ENCODE measurements at places on chromosomes 13 and 19.
A peak's percentile ranks its signal among the peaks of the same experiment; 100 is the strongest.

DNA sequence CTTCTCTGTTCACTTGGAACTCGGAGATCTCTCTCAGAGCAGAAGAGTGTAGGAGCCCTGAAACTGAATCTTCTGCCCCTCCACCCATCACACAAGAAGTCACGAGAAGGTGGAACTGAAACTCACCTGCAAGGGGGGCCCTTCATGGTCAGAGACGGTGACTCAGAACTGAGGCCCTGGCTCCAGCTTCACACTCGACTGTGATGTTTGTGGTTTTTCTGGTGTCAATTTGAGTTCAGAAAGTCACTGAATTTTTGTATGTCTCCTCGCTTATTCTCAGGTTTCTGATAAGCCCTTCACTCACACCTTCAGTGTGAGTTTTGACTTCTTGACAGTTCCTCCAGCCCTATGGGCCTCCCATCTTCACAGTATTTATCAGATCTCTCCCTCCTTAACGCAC lies 23.1 kb downstream of the SIGLEC5 start:
- no peak for DNase-seq

- DNase-seq = no peak
These were observed 4.7 kb downstream of the EEF2 start for GRCh38 chr19:3980353-3981251.

DNA sequence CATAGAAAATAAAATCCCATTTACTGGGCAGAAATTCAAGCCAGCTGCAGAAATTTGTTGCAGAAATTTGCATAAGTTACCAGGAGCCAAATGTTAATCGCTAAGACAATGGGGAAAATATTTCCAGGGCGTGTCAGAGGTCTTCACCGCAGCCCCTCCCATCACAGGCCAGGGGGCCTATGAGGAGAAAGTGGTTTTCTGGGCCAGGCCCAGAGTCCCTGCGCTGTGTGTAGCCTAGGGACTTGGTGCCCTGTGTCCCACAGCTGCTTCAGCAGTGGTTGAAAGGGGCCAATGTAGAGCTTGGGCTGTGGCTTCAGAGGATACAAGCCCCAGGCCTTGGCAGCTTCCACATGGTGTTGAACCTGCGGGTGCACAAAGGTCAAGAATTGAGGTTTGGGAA lies 278.9 kb upstream of the PCDH9 start:
- no peak for DNase-seq

DNA sequence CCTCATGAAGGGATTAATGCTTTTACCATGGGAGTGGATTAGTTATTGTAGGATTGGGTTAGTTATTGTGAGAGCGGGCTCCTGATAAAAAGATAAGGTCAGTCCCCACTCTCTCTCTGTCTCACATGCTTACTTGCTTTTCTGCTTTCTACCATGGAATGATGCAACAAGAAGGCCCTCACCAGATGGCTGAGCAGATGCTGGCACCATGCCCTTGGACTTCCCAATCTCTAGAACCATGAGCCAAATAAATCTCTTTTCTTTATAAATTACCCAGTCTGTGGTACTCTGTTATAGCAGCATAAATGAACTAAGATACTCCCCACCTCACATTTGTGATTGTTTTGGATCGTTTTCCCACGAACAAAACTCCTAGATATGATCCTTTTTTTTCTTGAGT lies 353.8 kb downstream of the DNAJC15 start:
- no peak for DNase-seq

- DNase-seq = no peak
These were observed 22.9 kb upstream of the CFAP97D2 start for GRCh38 chr13:114155926-114156883.

- DNase-seq = no peak
These were observed 83.5 kb upstream of the ARGLU1 start for GRCh38 chr13:106651442-106651841.

DNA sequence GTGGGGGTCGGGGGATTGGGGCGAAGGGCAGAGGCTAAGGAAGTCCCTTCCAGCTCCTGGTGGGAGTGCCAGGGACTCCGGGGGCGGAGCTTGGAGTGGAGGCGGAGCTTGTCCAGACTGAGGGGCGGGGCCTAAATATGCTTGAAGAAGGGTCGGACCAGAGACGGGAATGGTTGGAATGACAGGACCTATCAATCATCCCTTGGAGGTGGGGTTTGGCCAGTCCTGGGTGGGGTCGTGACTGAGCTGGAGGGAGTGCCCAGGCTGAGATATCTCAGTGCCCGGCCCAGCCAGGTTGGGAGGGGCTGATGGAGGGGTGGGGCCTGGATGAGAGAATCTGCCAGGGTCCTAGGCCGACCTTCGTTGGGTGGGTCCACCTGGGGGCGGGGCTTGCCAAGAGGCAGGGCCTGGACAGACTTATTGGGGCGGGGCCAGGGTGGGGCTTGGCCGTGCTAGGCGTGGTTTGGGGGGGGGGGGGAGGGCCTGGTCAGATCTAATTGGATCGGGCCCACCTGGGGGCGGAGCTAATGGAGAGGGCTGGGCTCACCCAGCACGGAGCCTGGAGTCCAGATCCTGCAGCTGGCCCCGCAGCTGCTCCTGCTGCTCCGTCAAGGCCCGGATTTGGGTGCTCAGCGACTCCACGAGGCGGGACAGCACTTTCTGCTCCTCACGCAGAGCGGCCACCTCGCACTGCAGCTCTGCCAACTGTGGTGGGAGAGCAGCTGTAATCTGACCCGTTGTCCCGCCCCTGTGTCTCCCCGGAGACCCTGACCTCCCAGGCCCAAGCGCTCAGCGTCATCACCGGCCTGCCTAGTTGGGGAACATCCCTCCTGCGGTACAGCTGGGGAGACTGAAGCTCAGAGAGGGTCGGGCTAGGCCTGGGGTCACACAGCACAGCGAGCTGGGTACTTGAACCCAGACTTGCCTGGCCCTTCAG lies 2.6 kb upstream of the WIZ start:
- peak; percentile 78 for DNase-seq

DNA sequence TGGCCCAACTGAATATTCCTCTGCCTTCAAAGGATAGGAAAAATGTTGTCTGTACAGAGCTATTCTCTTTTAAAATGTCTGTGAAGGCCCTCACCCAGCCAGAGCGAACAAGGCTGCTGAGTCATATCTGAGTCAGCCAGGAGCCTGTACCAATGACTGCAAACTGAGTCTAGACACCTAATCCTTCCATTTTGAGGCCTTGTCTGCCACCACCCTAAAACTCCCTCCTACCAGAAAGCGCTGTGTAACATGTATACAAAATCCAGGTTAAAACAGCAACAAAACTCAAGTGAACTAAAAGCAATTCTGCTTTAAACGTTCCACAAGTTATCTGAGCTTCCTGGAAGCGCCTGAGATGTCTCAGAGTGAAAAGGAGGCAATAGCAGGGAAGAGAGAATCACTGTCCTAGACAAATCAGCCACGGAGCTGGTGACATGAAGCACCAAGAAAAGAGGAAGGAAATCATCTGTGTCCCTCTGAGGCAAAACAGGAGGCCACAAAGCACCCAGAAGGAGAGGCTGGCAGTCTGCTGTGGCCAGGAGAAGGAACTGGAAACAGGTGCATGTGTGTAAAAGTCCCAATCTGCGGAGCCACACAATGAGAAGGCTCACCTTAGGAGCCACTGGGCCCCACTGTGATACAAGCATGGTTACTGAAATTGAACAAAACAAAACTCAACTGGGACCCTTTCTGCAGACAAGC lies 10.2 kb downstream of the DHRS12 start:
- DNase-seq = peak; percentile 72

- DNase-seq = no peak
These were observed 22.5 kb downstream of the ZDHHC20 start for GRCh38 chr13:21436582-21436981.

DNA sequence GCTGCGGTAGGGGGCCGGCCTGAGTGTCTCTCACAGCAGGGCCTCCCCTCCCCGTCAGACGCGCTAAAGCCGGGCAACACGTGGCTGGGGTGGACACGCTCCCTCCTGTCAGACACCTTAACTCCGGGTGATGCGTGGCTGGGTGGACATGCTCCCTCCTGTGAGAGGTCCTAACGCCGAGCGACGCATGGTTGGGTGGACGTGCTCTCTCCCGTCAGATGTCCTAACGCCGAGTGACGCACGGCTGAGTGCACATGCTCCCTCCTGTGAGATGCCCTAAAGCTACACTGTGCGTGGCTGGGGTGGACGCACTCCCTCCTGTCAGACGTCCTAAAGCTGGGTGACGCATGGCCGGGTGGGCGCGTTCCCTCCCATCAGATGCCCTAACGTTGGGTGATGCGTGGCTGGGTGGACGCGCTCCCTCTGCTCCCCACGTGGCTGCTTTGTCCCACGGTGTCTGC lies 126.1 kb upstream of the MCF2L start:
- DNase-seq = no peak

DNA sequence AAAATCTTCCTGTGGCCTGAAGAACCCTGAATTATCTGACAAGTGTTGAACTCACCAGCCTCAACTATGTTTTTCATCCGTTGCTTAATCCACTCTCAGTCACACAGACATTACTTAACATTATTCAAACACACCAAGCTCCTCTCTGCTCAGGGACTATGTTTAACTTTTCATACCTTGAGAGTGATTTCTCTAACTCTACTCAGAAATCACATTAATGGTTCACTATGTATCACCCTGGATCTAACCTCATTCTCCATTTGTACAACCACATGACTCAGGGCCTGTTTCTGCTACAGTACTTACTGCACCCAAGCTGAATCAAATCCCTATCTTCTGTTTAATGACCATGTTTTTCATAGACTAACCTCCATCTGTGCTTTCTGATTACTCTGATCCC lies 553.7 kb upstream of the PRR20A start:
- no peak for DNase-seq

- DNase-seq = no peak
These were observed 100.8 kb downstream of the COL4A1 start for GRCh38 chr13:110206185-110206584.

GRCh38 chr13:57877601-57878000 lies 246.1 kb downstream of the PCDH17 start:
- DNase-seq = peak; percentile 4

DNA sequence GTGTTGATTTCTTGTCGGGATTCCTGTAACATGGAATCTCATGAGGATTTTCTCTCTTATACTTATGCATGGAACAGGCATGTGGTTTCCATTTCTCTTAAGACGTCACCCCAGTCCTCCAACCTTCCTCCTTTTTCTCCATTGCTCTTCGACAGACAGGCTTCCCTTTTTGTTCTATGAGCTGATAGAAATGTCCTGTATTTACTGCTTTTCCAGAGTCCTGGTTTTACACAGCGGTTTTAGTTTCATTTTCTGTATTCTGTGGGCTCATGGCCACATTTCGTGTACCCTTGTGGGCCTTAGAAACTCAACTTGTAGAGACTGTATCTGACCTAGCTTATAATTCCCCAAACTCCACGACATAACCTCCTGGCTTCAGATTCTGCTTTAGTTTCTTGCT lies 113.1 kb downstream of the PAN3 start:
- no peak for DNase-seq

- no peak for DNase-seq
These were observed 54.7 kb upstream of the GAS6 start for GRCh38 chr13:113918580-113918979.

All from foreskin keratinocyte (primary cell).